ENCODE measurements at places on chromosomes 1 and 21. TPM values are rescaled to one million over a fixed set of nuclear protein-coding genes. Genes with fewer than 3 reads are reported as not detected.

NEGR1 gene
- total RNA-seq, result 34.5 TPM

TMPRSS3 gene
- not detected for total RNA-seq

DNA sequence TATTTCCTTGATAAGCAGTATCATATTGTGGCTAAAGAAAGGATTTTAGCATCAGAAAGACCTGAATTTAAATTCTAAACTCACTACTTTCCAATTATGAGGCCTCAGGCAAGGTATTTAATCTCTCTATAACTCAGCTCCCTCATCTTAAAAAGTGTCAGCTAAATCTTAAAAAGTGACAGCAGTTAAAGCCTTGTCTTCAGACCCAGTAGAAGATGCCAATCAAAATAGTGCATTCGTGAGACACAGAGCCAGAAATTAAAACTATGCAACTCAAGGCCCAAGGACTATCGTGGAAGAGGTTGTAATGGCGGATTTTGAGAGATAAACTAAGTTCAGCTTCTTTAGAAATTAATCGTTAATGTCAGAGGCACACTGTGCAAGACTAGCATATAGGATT, 677.5 kb upstream of the BRINP3 start:
- DNase-seq, result no peak
- no peaks in the 10 kb centered on the region for H3K36me3 ChIP-seq
- H3K4me3 ChIP-seq, result no peak overlapping the region
- H3K27ac ChIP-seq, result no peak overlapping the region
- no peaks in the 10 kb centered on the region for H3K27me3 ChIP-seq

DNA sequence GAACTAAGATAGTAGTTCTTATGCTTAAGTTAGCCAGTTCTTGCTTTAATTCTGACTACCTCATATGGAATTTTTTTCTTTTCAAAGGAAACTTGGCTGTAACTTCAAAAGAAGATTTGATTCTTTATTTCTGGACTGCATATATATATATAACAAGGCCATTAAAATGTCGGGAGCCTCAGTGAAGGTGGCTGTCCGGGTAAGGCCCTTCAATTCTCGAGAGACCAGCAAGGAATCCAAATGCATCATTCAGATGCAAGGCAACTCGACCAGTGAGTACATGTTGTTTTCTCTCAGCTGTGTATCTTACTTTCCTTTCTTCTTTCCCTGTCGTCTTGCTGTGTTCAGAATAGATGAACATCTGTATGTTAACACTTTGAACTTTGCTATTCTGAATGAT, 21.8 kb downstream of the KIF1B start:
- H3K4me1 ChIP-seq, result peaks cover 67% of the 10 kb centered on the region
- H3K27ac ChIP-seq, result no peak overlapping the region
- peaks cover 25% of the 10 kb centered on the region for H3K36me3 ChIP-seq
- no peak overlapping the region for H3K4me3 ChIP-seq

FCRL2 gene
- total RNA-seq, result 0.50 TPM

DNA sequence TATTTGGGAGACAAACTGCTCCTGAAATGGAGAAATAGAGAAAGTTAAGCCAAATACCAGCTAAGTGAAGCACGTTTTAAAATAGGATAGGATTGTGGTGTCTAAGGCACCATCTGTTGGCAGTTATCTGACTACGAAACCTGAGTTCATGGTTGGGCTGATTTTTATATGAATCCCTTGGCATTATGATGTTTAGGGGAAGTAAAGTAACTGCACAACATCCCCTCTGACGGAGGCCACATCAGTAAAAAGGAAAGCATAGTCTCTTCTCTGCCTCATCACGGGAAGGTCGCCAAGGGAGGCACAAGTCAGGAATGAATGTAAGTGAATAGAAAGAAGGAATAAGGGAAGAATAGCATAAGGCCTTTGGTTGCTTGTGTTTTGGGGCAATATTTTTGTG, 128.0 kb downstream of the PRRX1 start:
- no peak for DNase-seq
- no peak overlapping the region for H3K4me3 ChIP-seq
- no peak overlapping the region for H3K27ac ChIP-seq
- H3K36me3 ChIP-seq, result no peaks in the 10 kb centered on the region
- H3K27me3 ChIP-seq, result no peaks in the 10 kb centered on the region

DNA sequence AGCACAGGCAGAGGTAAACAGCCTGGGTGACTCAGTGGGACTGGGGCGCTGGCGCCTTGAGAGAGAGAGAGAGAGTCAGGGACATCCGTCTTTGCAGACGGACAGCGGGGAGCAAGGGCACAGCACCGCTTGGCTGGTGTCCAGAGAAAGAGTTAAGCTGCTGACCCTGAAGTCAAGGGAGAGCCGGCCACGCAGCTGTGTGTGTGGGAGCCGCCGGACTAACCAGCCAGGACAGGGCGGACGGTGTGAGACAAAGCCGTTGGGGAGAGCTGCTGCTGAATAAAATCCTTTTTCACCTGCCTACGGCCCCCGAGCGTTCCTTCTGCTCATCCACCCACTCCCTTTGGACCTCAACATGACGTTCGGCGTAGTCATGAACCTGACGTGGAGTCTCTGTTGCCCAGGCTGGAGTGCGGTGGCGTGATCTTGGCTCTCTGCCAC, 14.5 kb downstream of the CFAP74 start:
- H3K36me3 ChIP-seq, result no peaks in the 10 kb centered on the region
- no peak for DNase-seq
- H3K4me1 ChIP-seq, result peaks cover 9% of the 10 kb centered on the region
- H3K27me3 ChIP-seq, result peaks cover 76% of the 10 kb centered on the region
- H3K27ac ChIP-seq, result peak overlapping the region; percentile 64

DNA sequence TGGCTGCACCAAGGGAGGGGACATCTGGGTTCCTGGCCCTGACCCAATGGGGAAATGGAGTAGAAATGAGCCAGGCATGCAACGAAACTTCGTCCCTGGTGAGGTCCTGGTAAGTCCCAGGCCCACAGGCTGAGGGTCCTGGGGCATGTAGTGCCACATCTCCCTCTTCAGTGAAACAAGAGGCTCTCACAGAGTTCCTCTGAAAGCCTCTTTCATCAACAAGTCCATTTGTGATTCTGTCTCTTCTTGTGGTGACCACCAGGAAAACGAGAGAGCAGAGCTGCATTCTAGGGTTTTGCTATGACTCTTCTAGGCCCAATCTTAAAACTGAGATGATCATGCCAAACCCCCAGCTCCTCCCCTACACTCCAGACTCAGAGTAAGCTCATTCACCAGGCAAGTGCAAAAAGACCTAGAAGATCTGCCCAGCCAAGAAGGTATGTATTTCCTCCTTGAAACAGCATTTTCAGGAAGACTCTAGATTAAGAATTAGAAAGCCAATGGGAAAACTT, 24.3 kb upstream of the RNF220 start:
- no peaks in the 10 kb centered on the region for H3K4me1 ChIP-seq
- H3K27me3 ChIP-seq, result peaks cover under 1% of the 10 kb centered on the region
- no peak overlapping the region for H3K4me3 ChIP-seq
- no peak overlapping the region for H3K27ac ChIP-seq

- no peak overlapping the region for H3K4me3 ChIP-seq
- peaks cover 6% of the 10 kb centered on the region for H3K27me3 ChIP-seq
- peaks cover 53% of the 10 kb centered on the region for H3K4me1 ChIP-seq
- no peak for DNase-seq
Measured at GRCh38 chr1:205315008-205315618, 6.4 kb downstream of the NUAK2 start.

SLC45A3 gene
- 0.97 TPM for total RNA-seq

SNAP47 gene
- 26.6 TPM for total RNA-seq

DNA sequence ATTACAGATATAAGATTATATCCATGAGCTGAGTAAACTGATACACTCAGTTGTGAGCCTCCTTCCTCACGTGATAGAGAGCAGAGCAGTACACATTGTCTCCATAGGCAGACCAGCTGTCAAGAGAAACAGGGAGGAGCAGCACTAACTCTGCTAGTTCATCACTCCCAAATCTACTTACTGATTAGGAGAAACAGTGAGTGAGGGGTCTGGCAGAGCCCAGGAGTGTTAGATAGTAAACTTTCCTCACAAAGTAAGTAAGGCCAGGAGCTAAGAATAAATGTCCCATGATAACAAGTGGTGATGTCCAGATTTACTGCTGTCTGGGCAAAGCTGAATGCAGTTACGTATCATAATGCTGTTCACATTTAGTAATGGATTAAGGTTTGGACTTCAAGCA, 168.6 kb upstream of the KCNK2 start:
- H3K4me3 ChIP-seq, result no peak overlapping the region
- no peaks in the 10 kb centered on the region for H3K27me3 ChIP-seq
- H3K36me3 ChIP-seq, result no peaks in the 10 kb centered on the region
- H3K27ac ChIP-seq, result no peak overlapping the region
- DNase-seq, result no peak

DNA sequence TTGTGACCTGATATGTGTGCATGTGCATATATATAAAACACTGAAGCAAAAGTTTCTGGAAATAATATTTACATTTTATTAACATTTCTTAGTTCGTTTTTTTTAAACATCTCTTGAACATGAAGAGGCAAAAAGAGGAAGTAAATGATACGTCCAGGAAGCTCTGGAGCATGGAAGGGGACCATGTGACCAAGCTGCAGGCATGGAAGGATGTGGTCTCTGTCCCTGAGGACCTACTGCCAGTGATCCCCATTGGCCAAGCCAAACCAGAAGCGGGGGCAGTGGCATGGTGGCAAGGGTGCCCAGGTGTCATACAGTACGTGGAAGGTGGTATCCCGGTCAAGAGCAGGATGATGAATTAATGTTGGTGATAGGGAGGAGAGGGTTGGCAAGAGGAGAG, 268.3 kb upstream of the PROX1 start:
- H3K36me3 ChIP-seq, result no peaks in the 10 kb centered on the region
- peaks cover 2% of the 10 kb centered on the region for H3K4me1 ChIP-seq
- H3K27me3 ChIP-seq, result no peaks in the 10 kb centered on the region
- H3K27ac ChIP-seq, result no peak overlapping the region
- no peak overlapping the region for H3K4me3 ChIP-seq

- DNase-seq, result no peak
- H3K36me3 ChIP-seq, result peaks cover 20% of the 10 kb centered on the region
- no peak overlapping the region for H3K4me3 ChIP-seq
- peak overlapping the region; percentile 61 for H3K27ac ChIP-seq
Measured at GRCh38 chr1:54397090-54397591, 9.1 kb downstream of the SSBP3 start.

- H3K36me3 ChIP-seq, result peaks cover 2% of the 10 kb centered on the region
- no peaks in the 10 kb centered on the region for H3K27me3 ChIP-seq
- H3K4me3 ChIP-seq, result no peak overlapping the region
- H3K4me1 ChIP-seq, result peaks cover 49% of the 10 kb centered on the region
- no peak for DNase-seq
- peak overlapping the region; percentile 92 for H3K27ac ChIP-seq
Measured at GRCh38 chr1:234601301-234602017, 8.5 kb downstream of the IRF2BP2 start.

GRCh38 chr1:227789084-227790033, 26.1 kb upstream of the PRSS38 start:
- peak overlapping the region; percentile 64 for H3K4me3 ChIP-seq
- no peaks in the 10 kb centered on the region for H3K27me3 ChIP-seq
- peak overlapping the region; percentile 81 for H3K27ac ChIP-seq
- peak; percentile 90 for DNase-seq
- no peaks in the 10 kb centered on the region for H3K36me3 ChIP-seq
- peaks cover 39% of the 10 kb centered on the region for H3K4me1 ChIP-seq

STXBP3 gene
- 65.1 TPM for total RNA-seq

VANGL2 gene
- total RNA-seq, result 2.3 TPM

DNA sequence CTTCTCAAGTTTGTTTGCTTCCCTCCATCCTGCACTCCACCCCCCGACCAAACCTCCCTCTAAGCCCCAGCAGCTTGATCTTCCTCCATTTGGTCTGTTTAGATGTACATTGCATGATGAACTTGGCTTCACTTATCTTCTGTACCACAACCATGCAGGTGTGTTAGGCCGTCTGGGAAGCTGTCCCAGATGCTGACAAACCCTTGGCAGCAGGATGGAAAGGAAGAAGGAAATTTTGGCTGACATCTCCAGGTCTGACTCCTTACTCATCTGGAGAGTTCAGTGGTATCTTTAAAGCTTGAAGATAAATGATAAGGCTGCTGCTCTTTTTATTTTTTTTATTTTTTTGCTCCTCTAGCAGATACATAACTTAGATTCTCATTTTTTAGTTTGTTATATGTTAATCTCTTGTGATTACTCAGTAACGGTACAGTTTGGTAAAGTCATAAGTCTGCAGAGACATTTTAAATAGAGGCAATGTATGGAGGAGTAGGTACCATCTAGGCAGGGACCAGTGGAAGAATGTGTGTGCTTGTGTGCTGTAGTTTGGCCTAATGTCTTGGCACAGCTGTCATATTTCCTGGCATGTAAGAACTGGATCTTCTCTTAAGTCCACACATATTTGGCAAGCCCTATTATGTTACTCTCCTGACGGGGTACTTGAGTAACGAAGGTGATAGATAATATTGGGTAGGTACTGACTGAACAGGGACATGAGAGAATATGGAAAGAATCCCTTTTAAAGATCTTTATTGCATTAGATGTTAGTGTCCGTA, 79.7 kb downstream of the CACHD1 start:
- H3K4me3 ChIP-seq, result no peak overlapping the region
- no peaks in the 10 kb centered on the region for H3K27me3 ChIP-seq
- no peak overlapping the region for H3K27ac ChIP-seq
- no peak for DNase-seq
- H3K4me1 ChIP-seq, result peaks cover 28% of the 10 kb centered on the region

DNA sequence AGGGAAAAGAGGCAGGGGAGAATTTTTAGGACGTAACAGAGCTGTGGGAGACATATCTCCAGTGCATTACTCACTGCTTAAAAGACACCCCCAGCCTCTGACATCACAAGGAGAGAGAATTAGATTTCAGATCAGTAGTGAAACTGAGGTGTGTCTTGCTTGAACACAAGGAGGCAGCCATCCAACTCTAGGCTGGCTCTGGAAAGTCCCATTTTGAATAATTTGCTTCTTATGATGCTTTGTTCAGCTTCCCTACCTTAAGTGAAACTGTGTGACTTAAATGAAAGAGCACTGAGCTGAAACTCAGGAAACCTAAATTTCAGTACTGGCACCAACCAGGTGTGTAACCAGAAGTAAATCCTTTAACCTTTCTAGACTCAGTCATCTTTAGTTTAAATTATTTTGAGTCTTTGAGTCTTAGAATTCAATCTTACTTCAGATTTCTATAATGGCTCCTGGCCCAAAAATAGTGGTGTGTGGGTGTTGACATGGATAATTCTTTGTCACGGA, 251.6 kb upstream of the SGIP1 start:
- peaks cover 27% of the 10 kb centered on the region for H3K4me1 ChIP-seq
- H3K36me3 ChIP-seq, result no peaks in the 10 kb centered on the region
- no peak for DNase-seq

GRCh38 chr1:31476891-31477846, 64.2 kb downstream of the SERINC2 start:
- no peak overlapping the region for H3K27ac ChIP-seq
- no peaks in the 10 kb centered on the region for H3K4me1 ChIP-seq
- H3K4me3 ChIP-seq, result no peak overlapping the region

DNA sequence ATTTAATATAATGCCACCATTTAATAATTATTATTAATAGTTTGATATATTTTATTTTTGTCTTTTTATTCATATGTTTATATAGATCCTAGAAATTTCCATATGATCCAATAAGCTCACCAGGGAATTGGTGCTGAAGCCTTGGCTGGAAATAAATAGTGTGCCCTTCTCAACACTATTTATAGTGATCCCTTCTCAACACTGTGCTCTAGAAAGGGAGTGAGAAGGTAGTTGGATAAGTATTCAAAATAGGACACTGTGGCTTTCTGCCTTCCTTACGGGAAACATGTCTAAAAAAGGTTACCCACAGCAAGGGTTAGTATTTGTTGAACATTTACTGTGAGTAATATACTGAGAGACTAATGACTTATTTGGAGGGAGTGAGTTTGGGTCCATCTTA, 496.1 kb downstream of the NEGR1 start:
- no peaks in the 10 kb centered on the region for H3K36me3 ChIP-seq
- DNase-seq, result no peak
- no peaks in the 10 kb centered on the region for H3K27me3 ChIP-seq
- peaks cover 3% of the 10 kb centered on the region for H3K4me1 ChIP-seq

EXO5 gene
- 10.2 TPM for total RNA-seq

- DNase-seq, result no peak
- no peak overlapping the region for H3K27ac ChIP-seq
- H3K27me3 ChIP-seq, result no peaks in the 10 kb centered on the region
- H3K36me3 ChIP-seq, result no peaks in the 10 kb centered on the region
- H3K4me1 ChIP-seq, result no peaks in the 10 kb centered on the region
Measured at GRCh38 chr1:192430644-192431043, 113.9 kb downstream of the RGS21 start.

Measured in esophagus muscularis mucosa (tissue), 4 donors.